ENCODE measurements at places on chromosomes 6 and 20. TPM values are rescaled to one million over a fixed set of nuclear protein-coding genes. Genes with fewer than 3 reads are reported as not detected.
A peak's percentile ranks its signal among the peaks of the same experiment; 100 is the strongest.

Gene PCSK2
- 10.8 TPM for total RNA-seq

Gene RIPOR2
- total RNA-seq, result 12.9 TPM

Gene SLC22A1
- 2.5 TPM for total RNA-seq

Gene LZTS3
- 18.1 TPM for total RNA-seq

Gene BPIFA1
- not detected for total RNA-seq

Gene RGS17
- total RNA-seq, result 9.8 TPM

Gene APOM
- total RNA-seq, result 5.1 TPM

Gene EPB41L1
- total RNA-seq, result 23.8 TPM

GRCh38 chr20:48295966-48296421 is 510.7 kb upstream of the SULF2 start:
- no peak for ATAC-seq

DNA sequence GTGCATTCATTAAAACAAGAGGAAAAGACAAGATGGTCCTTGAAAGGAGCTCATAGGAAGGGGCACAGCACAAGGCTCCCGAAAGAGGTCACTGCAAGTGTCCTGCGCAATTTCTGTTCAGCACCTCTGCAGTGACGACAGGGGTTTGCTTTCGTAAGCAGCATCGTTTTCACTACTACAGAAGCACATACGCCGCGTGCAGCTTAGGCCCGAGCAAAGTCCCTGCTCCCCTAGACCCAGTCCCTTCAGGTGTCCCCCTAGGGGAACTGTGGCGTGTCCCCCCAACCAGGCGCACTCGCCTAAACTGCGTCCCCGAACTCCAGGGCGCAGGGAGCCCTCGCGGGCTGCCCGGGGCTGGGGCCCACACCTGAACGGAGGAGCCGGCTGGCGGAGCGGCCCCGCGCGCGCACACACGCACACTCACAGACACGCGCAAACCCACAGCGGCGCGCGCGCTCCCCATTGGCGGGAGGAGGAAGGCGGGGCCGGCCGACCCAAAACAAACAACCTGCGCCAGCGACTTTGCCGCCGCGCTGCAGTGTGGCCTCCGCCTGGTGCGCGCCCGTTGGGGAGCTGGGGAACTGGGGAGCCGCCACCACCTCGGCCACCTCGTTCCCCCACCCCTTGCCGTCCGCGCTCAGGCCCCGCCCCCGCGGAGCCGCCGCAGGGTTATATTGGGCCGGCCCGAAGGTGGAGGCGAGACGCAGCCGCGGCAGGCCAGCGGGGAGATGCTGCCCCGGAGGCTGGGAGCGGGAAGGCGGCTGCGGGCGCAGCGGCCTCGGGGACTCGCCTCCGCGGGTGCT is at the start of gene FOXQ1:
Gene FOXQ1, plus strand, starts transcription at position 699 of the 803 bp plus-strand sequence. CDS start 607 bp downstream, outside the sequence.
- no peak for ATAC-seq

- ATAC-seq, result no peak
These were observed 773.6 kb upstream of the CHD6 start for GRCh38 chr20:42391807-42392206.

- no peak for ATAC-seq
These were observed 2.0 kb downstream of the XKR7 start for GRCh38 chr20:31969991-31970390.

GRCh38 chr6:166861961-166862286 is 94.4 kb downstream of the RNASET2 start:
- peak; percentile 6 for ATAC-seq

GRCh38 chr6:6008648-6009421 is 2.1 kb upstream of the NRN1 start:
- peak; percentile 84 for ATAC-seq

- ATAC-seq, result no peak
These were observed 102.4 kb downstream of the SULF2 start for GRCh38 chr20:47682916-47683315.

- ATAC-seq, result peak; percentile 24
These were observed 54.3 kb downstream of the PPP1R14C start for GRCh38 chr6:150196942-150197745.

- no peak for ATAC-seq
These were observed 612.3 kb downstream of the UTRN start for GRCh38 chr6:144897441-144897921.

DNA sequence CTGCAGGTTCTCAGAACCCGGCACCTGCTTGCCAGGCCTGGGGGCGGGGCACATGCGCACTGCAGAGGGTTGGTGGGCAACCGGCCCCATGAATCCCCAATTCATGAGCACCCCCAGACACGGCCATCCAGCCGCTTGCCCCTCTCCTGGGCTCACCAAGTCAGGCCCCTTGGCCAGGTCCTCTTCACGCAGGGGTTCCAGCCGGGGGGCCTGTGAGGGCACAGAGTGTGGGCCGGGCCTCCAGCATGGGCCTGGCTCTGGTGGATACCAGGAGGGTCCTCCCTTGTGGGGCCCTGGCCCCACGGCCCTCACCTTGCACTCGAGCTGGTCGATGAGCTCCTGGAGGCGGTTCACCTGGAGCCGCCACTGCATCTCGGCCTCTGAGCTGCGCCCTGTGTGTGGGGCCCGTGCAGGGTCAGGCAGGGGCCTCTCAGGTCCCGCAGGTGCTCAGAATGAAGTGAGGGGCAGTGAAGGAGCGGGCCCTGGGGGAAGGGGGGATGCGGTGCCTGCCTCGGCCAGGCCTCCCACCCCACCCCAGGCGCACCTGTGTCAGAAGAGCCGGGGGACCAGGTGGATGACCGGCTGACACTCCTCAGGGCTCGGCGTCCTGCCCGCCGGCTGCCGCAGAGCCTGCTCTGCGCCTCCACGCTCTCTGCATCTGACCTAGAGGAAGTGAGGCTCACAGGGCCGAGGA is 2.6 kb upstream of the C20orf144 start:
- no peak for ATAC-seq

- no peak for ATAC-seq
These were observed 4.1 kb downstream of the ZNFX1 start for GRCh38 chr20:49273696-49274277.

GRCh38 chr6:78324213-78324612 is 543.1 kb upstream of the IRAK1BP1 start:
- no peak for ATAC-seq

DNA sequence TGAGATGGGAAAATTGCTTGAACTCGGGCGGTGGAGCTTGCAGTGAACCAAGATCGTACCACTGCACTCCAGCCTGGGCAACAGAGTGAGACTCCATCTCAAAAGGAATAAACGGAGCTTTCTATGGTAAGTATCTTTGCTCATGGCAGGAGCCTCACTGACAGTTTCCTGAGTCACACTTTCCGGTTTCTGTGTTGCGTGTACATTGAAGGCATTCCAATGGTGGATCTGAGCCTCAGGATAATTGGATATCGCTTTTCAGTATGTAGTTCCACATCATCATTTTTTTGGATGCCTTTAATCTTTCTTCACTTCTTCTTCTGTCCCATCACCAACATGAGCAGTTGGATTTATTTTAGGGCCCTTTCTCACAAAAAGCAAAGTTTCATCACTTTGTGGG is 28.6 kb upstream of the GTSF1L start:
- ATAC-seq, result no peak

- ATAC-seq, result no peak
These were observed 49.6 kb downstream of the MOCS1 start for GRCh38 chr6:39884696-39885095.

- no peak for ATAC-seq
These were observed 279.5 kb downstream of the LRFN2 start for GRCh38 chr6:40307712-40308111.

DNA sequence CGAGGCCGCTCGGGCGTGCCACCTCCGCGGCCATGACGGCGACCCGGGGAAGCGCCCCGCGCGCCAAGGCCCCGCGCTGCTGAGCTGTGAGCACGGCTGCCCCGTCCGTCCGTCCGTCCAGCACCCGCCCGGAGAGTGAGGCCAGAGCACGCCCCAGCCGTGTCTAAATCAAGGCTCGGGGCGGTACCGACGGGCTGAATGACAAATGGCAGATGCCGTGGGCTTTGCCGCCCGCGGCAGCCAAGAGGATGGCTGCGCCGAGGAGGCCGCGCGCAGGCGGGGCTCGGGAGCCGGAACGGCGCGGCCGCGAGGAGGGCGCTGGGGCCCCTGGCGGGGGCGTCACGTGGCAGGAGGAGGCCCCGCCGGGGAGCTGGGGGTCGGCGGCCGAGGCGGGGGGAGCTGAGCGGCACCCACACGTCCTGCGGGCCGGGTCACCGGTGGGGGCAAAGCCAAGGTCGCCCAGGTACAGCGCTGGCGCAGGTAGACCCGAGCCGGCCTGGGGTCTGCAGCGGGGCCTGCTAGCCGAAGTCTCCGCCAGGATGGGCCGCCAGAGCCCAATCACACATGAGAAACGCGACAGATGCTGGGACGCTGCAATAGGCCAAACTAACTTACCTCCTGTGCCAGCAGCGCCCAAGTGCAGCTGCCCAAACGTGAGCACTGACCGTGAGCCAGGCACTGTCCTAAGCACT is at the start of gene PLAGL1:
Gene PLAGL1, minus strand, starts transcription at position 140 of the 692 bp plus-strand sequence. CDS start 60,123 bp downstream, outside the sequence.
- ATAC-seq, result peak; percentile 89
